ENCODE measurements at places on chromosomes 3 and 15.

DNA sequence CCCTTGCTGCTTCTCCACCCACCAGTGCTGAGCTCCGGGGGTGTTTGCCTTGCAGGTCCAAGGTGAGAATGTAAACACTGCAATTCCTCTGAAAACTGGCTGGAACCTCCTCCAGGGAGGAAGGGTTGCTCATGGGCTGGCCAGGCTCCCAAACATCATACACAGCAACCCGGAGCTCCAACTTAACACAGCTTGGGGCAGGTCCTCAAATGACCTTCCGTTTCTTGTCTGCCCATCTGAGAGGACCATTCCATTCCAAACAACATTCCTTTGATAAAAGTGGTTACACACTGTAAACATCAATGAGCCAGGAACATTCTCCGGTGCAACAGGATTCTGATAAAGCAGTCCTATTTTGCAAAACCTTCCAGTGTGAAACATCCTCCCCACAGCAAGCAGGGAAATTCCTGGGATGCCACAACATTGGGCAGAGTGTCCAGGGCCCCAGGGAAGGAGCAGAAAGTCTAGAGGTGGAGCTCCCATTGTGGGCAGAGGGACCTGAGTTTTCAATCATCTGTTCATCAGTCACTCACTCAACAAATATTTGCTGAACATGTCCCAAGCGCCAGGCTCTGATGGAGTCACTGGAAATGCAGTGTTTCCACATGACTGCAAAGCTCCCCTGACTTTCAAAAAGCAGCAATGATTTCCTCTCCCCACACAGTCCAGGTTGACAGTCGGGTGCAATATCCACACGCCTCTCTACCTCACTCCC is 7.3 kb upstream of the HEG1 start:
- DNase-seq = no peak

DNA sequence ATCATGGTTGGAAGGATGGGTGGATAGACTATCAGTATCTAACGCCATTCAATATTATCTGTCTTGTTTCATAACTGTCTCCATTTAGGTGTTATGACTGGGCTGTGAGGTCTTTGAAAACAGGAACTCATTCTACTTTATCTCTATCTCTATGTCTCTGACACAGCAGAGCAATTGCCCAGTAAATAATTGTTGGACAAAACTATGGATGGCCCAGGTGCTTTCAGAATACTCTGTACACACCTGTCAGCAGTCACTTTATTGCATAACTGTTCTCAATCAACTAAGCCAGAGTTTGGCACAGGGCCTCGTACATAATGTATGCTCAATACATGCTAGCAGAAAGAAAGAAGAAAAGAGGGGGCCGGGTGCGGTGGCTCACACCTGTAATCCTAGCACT is 210.3 kb downstream of the OPA1 start:
- no peak for DNase-seq

DNA sequence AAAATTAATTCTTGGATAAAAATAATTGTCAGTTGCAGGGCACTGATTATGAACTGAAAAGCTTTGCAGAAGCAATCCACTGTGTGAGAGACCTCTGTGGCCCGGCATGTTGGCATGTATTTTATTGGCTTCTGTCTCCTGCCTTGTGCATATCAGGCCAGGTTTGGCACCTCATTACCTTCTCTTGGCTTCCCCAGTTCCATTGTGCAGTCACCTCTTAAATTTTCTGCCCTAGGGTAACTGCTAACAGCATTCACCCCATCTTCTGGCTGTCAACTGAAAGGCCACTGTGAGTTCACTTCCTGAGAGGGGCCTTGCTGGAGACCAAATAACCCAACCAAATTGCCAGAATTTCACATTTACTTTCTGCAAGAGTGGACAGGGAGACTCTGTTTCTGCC is 92.7 kb upstream of the RARB start:
- DNase-seq = no peak

DNA sequence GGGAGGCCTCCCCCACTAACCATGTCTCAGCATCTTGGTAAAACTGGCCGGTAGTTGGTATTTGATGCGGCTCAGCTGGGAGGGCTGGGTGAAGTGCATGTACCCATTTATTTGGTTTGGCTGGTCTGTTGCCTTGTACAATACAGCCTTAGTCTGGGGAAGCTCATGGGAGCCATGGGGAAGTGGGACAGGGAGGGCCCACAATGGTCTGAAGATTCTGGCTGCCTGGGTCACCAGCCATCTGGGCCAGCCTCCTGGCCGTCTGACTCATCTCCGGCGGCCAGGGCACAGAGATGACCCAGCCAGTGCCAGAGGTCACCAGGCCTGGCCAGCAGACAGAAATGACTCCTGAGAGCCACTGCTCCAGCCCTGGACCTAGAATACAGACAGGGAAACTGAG is 51.6 kb upstream of the SMAD6 start:
- no peak for DNase-seq

- no peak for DNase-seq
Measured at GRCh38 chr3:15633159-15633558, 31.6 kb downstream of the BTD start.

- no peak for DNase-seq
Measured at GRCh38 chr15:63476229-63476632, 28.2 kb upstream of the USP3 start.

DNA sequence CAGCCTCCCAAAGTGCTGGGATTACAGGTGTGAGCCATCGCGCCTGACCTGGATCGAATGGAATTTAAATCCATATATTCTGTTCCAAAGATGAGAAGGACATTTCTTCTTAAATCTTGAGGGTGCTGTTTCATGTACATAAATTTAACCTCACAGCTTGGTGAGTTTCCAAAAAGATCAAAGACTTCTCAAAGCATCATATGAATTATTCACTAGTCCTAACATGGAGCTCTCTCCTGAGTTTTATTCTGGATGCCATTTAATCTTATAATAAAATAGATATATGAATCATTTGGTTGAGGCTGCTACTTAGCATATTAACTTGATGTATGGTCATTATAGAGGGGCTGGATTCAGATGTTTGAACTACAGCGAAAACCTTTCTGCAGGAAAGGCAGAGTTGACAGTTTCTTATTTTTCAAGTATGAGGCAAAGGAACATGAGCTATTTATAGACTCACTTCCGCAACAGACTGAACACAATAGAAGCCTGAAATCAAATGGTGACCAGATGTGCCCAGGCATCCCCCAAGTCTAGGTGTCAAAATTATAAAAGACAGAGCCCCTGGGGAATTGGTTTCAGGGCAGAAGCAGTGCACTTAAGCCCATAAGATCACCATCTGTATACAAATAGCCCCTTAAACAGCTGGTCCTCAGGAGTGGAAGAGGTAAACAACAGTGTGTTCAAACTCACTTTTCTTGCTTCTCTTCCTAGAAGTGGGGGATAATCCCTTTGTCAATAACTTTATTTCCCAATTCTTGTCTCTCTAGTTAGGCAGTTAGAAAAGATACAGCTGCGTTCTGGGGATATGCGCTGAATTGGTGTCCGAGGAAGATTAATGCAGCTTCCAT is 29.7 kb downstream of the STARD9 start:
- DNase-seq = peak; percentile 90

DNA sequence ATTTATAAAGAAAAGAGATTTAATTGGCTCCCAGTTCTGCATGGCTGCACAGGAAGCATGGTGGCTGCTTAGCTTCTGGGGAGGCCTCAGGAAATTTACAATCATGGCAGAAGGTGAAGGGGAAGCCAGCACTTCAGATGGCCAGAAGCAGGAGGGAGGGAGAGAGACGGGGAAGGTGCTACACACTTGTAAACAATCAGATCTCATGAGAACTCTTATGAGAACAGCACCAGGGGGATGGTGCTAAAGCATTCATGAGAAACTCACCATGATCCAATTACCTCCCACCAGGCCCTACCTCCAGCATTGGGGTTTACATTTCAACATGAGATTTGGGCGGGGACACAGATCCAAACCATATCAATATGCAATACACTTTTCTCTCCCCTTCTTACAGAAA is 73.7 kb downstream of the ECT2 start:
- peak; percentile 19 for DNase-seq

DNA sequence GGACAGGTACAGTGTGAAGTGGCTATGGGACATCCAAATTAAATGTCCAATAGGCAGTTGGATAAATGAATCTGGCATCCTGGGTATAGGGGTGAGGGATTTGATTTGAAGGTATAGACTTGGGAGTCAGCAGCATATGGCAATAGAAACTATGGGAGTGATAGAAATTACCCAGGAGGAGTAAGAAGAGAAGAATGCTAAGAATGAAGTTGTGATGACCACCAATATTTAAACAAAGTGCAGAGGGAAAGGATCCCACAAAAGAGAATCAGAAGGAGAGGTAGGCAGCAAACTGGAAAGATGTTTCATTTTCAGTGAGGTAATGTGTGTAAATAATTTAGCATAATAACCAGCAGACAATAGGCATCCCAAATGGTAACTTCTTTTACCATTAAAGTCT is 13.8 kb upstream of the MSL2 start:
- no peak for DNase-seq

DNA sequence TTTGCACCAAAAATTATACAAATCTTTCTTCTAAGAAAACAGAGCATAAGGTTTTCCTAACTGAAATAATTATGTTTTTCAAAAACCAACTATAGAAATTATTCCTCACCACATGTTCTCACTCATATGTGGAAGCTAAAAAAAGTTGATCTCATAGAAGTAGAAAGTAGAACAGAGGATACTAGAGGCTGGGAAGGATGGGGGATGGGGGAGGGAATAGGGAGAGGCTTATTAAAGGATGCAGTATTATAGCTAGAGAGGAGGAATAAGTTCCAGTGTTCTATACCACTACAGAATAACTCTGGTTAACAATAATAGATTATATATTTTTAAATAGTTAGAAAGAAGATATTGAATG is 12.7 kb upstream of the TMEM212 start:
- no peak for DNase-seq

GRCh38 chr15:93417156-93417555 is 328.1 kb upstream of the RGMA start:
- no peak for DNase-seq

- no peak for DNase-seq
Measured at GRCh38 chr15:89163271-89164055, 57.9 kb downstream of the RLBP1 start.

DNA sequence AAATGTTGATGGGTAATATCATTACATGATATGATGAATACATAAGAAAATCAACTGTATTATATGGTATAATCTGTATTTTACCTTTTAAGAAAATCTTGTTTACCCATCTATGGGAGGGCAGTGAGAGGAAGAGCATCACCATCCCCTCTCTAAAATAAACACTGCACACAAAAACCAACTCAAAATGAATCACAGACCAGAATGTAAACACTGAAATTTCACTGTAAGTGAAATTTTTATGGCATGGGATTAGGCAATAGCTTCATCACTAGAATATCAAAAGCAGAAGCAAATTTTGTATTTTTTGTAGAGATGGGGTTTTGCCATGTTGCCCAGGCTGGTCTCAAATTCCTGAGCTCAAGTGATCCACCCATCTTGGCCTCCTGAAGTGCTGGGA is 26.2 kb downstream of the IFT80 start:
- no peak for DNase-seq

GRCh38 chr15:82186719-82187406 is 75.7 kb downstream of the EFL1 start:
- DNase-seq = no peak

DNA sequence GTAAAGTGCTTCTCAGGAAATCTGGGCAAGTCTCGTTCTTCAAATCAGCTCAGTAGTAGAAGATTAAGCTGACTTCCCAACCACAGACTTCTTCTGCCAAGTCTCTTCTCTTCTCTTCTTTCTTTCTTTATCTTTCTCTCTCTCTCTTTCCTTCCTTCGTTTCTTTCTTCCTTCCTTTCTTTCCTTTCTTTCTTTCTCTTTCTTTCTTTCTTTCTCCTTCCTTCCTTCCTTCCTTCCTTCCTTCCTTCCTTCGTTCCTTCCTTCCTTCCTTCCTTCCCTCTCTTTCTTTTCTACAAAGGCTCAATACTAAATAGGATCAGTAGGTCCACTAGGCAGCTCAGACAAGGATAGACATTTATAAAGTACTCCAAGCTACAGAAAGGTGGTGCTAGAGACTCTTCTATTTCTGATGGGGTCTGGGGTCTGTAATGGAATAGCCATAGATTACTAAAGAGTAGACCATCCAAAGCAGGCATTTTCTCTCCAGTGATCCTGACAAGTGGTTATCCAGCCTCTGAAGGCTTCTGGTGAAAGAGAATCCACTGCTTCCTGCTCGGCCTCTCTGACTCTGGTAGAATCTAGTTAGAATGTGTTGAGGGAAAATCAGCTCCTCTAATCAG is 100.8 kb downstream of the TPRG1 start:
- peak; percentile 12 for DNase-seq

GRCh38 chr15:38231436-38231835 is 21.2 kb upstream of the SPRED1 start:
- DNase-seq = no peak

DNA sequence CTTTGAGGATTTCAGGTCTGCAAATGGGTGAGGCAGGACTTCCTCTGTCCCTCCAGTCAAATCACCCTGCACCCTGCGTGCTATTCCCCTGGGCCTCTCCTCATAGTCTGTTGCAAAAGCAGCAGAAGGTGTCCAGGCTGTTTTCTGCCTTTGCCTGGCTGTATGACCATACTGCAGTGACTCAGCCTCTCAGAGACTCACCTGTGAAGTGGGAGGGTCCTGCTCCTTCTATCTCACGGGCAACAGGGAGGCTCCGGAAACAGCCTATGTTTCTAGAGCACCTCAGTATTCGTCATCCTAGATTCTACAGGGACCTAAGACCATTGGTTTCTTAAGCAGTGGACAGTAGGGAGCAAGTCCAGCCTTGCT is 216.4 kb downstream of the TLE3 start:
- no peak for DNase-seq

DNA sequence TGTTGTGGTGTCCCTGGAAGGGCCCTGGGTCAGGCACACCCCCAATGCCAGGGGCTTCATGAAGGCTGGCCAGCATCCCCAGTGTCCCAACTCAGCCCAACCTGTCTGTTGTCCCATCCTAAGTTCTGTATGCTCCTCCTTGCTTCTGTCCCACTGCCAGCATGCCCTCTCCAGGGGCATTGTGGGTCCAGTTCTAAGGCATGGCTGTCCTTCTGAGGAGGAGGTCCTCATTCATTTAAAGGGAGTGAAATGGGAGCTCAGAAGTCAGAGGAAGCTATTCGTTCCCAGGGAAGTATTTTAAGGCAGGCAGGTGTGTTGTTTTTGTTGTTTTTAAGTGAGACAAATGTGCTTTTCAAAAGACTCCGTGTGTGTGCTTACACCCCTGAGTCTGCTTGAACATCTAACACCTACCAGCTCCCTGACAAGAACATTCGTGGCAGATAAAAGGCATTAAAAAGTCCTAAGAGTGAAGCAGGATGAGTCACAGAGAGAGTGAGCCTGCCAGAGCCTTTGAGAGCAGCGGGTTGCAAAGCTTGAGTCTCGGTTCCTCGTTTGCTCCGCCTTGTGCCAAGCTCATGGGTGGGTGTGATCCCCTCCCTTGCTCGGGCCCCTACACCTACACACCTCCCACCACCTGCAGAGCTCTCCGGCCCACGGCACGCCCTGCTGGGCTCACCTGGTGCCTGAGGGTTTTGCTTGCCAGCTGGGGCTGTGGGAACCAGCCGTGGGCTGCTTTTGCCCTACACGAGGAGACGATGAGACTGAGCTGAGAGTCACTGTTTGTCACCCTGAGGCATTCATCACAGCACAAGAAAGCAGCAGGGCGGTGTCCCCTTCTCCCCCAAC is 183.4 kb upstream of the TOPAZ1 start:
- DNase-seq = no peak
